HEK293T (cell line): ENCODE measurements at places on chromosomes 4 and X.

- DNase-seq, result no peak
Observed at GRCh38 chr4:138226351-138226750, 15.8 kb downstream of the SLC7A11 start.

DNA sequence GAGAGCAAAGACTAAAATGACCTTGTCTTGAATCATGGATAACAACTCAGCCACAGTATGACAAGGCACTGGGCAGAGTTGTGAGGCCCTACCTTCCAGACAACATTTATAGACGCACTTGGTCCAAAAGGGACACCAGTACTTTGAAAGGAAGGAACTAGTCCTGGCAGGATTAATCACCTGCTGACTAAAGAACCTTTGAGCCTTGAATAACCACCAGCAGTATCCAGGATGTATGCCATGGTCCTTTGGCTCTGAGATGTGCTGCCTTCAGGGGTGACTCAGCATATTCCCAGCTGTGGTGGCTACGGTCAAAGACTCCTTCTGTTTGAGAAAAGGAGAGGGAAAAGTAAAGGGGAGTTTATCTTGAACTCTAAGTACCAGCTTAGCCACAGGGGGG lies 118.1 kb upstream of the PRR32 start:
- no peak for DNase-seq

GRCh38 chr4:140296335-140297220 lies 76.9 kb upstream of the SCOC start:
- DNase-seq, result peak; percentile 42

DNA sequence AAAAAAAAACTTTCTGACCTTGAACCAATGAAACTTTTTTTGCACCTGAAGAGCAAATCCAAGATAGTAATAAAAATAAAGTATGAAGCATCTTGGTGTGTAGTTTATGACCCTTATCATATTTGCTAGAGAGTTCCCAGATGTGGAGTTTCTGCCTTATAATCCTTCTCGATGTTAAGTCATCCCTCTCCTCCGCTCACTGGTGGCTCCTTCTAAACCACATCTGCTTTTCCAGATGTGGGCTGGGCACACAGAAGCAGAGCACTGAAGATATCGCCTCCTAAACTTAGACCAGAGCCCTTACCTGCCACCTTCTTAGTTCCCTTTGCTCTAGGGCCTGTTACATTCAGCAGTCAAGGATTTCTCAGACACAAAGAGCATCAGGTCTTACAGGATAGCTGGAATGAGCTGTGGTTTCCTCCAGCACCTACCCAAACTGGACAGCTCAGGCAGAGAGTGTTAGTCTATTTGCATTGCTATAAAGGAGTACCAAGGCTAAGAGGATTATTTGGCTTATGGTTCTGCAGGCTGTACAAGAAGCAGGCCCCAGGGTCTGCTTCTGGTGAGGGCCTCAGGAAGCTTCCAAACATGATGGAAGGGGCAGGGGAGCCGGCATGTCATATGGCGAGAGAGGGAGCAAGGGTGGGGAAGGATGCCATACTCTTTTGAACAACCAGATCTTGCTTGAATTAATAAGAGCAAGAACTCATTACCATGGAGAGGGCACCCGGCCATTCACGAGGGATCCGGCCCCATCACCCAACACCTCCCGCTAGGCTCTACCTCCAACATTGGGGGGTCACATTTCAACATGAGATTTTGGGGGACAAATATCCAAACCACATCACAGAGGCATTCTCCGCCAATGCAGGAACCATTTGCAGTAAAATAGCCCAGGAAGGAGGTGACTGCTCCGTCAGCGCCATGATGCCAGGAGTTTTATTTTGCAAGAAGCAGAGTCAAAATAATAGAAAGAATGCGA lies 75.6 kb upstream of the HELT start:
- no peak for DNase-seq

- no peak for DNase-seq
Observed at GRCh38 chr4:79048878-79049277, 109.6 kb upstream of the PAQR3 start.

- DNase-seq, result no peak
Observed at GRCh38 chr4:125979950-125980349, 665.2 kb downstream of the FAT4 start.
